ENCODE measurements at places on chromosomes 4 and X.

- DNase-seq: no peak
These were observed 49.2 kb upstream of the HSD17B10 start for GRCh38 chrX:53483416-53483815.

- no peak for DNase-seq
These were observed 25.0 kb downstream of the TEC start for GRCh38 chr4:48244665-48245064.

DNA sequence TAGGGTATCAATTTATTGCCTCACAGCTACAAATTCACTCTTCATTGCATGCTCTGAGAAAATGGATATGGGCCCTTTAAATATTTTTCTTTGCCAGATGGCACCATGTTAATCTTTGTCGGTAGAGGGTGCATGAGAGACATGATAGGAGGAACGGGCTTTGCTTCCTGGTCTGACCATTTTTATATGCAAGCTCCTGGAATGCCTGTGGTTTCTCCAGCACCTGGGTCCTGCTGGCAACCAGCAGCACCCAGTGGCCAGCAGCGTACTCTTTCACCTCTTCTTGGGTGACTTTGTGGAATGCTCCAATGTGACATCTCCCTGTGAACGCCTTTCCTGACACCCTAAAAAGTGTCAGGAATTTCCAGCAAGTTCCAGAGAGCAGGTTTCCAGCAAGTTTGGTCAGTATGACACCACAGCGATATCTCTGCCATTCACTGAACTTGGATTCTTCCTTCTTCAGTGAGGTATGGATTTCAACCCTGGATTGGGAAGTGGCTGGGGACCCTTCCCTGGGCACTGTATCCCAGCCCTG, 140.3 kb upstream of the PGRMC2 start:
- DNase-seq: no peak

DNA sequence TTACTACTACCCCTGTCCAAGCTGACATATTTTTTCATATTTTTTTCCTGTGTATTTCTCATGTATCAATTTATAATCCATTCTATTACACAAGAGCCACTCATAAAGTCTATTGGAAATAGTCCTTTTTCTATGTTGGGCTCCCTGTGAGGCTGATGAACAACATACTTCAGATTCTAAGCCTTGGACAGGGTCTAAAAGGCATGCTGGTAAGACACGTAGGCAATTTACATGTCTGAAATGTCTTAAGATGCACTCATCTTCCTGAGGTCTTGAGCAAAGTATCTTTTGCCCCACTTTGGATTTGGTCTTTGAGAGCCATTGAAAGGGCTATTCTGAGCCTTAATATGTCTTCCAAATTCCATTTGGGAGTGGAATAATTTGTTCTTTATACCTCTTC, 31.8 kb downstream of the OCIAD1 start:
- no peak for DNase-seq

- DNase-seq: no peak
These were observed 64.0 kb upstream of the CLDN34 start for GRCh38 chrX:9903146-9903545.

DNA sequence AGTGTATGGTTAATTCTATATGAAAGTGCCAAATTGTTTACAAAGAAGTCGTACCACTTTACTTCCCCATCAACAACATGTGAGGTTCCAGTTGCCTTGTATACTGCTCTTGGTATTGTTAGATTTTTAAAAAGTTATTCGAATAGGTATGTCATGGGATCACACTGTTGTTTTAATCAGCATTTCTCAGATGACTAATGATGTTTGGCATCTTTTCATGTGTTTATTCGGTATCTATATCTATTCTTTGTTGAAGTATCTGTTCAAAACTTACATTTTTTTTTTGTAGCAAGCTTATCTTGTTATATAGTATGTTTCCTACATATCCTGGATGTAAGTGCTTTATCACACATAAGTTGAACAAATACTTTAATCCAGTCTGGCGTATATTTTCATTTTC, 99.4 kb upstream of the MAB21L2 start:
- DNase-seq: no peak

DNA sequence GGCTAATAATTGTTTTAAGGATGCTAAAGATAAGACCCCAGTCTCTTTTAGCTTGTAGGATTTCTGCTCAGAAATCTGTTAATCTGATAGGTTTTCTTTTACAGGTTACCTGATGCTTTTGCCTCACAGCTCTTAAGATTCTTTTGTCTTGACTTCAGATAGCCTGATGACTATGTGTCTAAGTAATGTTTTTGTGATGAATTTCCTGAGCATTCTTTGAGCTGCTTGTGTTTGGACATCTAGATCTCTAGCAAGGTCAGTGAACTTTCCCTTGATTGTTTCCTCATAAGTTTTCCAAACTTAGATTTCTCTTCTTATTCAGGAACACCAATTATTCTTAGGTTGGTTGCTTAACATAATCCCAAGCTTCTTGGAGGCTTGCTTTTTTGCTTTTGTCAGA, 104.1 kb downstream of the ZNF518B start:
- no peak for DNase-seq

GRCh38 chr4:110415041-110415440, 60.9 kb upstream of the ENPEP start:
- DNase-seq: no peak

DNA sequence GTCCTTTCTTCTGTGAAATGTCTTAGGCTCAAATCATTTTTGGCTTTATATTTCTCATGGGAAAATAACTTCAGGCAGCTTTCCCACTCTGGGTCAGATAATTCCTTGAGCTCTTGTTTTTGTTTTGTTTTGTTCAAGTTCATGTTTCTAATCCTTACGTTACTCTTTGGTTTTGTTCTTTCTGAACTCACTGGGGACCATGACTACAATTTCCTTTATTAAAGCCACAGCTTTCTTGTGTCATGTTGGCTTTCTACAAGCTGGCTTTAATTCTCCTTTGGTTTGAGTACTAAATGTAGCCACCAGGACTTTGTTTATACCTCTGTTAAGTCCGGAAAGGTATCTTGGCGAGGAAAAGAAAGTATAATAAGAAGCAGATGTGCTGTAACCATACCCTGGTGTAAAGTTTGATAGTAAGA, 30.8 kb upstream of the ANXA3 start:
- no peak for DNase-seq

DNA sequence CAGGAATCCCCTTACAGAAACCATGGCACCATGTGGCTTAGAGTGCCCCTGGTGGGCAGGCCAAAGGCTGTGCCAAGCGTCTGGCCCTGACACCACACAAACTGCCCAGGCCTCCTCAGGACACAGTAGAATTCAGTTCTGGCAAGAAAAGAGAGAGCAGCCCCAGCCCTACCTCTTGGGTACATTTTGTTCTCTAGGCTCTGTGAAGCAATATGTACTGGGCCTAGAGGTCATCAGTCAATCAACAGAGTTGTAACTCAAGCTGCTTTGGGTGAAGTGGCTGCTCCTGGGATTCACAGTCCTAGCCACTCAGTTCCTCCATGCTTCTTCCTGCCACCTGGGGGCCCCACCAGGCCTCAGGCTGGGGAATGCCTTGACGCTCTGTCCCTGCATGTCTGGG, 158.1 kb upstream of the MAMLD1 start:
- DNase-seq: no peak

GRCh38 chr4:1833307-1834046, 22.5 kb downstream of the LETM1 start:
- DNase-seq: no peak

GRCh38 chrX:68462197-68462596, 28.9 kb upstream of the OPHN1 start:
- no peak for DNase-seq

DNA sequence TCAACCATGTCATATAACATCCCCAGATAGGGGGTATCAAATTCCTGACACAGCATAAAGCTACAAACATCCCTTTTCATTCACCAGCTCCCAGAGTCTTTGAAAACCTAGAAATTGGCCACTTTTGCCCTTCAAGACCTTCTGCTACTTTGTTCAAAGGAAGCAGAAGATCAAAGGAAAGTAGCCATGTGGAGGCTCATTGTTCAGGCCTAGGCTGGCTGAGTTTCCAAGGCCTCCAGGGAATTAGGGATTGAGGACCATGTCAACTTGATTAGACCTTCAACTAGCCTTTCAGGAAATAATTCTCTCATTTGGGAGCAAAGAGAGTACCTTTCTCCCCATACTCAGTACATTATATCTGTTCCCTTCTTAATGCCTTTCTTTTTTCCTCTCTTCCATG, 66.8 kb upstream of the ATXN3L start:
- DNase-seq: no peak

- no peak for DNase-seq
These were observed 128.1 kb upstream of the HPF1 start for GRCh38 chr4:169885893-169886292.

Measured in activated T-cell treated with anti-CD3 and anti-CD28 coated beads for 48 hours (primary cell).